ENCODE measurements at places on chromosomes 3 and 15.

GRCh38 chr15:34621675-34622074, 38.2 kb upstream of the GOLGA8B start:
- peak; percentile 52 for DNase-seq

DNA sequence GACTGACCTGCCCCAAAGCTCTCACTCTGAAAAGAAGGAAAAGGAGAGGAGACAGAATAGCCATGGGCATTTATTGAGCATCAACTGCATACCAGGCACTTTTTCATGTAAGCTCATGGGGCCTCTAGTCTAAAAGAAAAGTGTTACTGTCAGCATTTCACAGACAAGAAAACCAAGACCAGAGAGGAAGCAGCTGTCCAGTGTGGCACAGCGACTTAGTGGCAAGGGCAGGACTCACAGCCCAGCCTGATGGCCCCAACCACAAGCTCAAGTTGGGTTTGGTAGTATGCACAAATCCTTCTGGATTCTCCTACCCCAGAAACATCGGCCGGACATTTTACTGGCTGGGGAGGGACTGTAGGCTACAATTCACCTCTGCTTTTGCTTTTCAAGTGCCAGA, 5.8 kb downstream of the EFCC1 start:
- no peak for DNase-seq

GRCh38 chr15:57216288-57216687, 160.0 kb upstream of the CGNL1 start:
- peak; percentile 72 for DNase-seq

- DNase-seq: no peak
These were observed 8.6 kb downstream of the SLC6A1 start for GRCh38 chr3:11001020-11001657.

- no peak for DNase-seq
These were observed 1037.3 kb downstream of the SI start for GRCh38 chr3:164040991-164041390.

- no peak for DNase-seq
These were observed 588.9 kb upstream of the EPHA6 start for GRCh38 chr3:96225494-96225893.

- DNase-seq: no peak
These were observed 38.2 kb downstream of the TMCC1 start for GRCh38 chr3:129855170-129855831.

DNA sequence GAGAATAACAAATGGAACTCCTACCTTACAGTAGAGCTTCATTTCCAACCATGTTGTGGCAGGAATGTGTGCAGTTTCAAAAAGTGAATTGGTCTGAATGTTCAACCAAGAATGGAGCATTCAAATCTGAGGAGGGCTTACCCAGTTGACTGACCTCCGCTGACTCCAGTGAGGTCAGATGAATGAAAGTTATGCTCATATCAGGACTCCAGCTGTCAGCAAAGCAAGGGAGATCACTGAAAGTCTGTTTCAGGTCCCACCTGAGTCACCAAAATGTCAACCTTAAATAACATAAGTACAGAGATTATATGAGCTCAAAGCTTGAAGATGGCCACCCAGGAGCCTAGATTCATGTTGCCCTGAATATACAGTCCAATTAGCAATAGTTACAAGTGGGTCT, 473.5 kb downstream of the RBMS3 start:
- no peak for DNase-seq

DNA sequence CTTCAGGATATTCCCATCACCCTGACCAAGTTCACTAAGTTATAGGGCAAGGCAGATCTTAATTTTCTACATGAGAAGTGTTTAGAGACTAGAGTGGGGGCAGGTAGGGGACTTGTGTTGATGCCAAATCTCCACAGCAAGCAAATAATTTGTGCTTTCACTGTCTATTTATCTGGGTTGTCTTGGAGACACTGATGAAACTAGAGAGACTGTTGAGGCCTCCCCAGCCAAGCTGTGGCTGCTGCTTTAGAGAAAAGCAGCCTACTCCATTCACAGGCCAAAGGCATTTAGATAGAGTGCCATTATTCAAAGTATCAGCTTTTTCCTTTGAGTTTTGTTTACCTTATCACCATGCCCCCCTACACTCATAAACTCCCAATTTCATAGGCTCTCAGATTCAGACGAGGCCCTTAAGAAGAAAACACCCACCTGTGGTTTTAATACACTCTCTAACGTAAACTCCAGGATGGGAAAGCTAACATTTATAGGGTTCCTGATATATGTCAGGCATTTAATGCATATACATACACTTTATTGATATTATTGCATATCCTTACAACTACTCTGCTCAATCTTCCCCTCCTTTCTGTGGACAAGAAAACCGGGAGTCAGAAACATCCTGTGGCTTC, 130.4 kb upstream of the FOXB1 start:
- no peak for DNase-seq

- no peak for DNase-seq
These were observed 235.2 kb downstream of the GABRB3 start for GRCh38 chr15:26537663-26538062.

DNA sequence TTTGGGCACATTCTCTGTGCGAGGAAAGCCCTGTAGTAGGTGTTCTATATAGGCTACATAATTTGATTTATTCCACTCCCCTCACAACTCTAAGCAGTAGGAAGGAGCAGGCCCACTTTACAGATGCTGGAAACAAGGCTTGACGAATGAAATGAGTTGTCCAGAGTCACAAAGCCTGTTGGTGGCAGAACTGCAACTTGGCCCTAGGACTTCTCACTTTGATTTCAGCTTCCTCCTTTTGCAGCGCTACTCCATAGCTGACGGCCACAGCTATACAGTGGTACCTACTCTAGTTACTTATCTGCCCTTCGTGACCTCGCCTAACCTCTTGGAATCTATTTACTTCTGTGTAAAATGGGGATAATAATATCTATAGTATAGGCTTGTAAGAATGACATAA, 2.5 kb upstream of the IRAK2 start:
- DNase-seq: no peak

- DNase-seq: no peak
These were observed 8.8 kb downstream of the CCDC71 start for GRCh38 chr3:49157289-49157688.

- no peak for DNase-seq
These were observed 40.8 kb downstream of the KCNAB1 start for GRCh38 chr3:156161172-156161571.

DNA sequence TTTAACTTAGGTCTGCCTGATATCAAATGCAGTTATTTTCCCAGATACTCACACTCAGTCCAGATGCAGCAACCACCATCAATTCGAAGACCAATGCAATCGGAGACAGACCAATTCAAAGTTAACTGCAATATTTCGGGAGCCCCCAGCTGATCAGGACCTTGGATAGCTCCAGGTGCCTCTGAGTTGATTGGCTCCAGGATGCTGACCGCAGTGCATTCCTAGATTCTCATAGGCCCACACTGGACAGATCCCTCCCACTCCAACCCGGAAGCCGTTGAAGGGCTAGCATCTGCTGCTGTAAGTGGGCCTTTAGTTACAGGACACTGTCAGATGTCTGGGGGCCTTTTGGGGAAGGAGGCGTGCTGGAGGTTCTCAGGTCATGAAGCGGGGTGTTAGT, 89.5 kb upstream of the ATP2B2 start:
- DNase-seq: peak; percentile 18

GRCh38 chr3:66312039-66312438, 91.2 kb downstream of the SLC25A26 start:
- DNase-seq: no peak

DNA sequence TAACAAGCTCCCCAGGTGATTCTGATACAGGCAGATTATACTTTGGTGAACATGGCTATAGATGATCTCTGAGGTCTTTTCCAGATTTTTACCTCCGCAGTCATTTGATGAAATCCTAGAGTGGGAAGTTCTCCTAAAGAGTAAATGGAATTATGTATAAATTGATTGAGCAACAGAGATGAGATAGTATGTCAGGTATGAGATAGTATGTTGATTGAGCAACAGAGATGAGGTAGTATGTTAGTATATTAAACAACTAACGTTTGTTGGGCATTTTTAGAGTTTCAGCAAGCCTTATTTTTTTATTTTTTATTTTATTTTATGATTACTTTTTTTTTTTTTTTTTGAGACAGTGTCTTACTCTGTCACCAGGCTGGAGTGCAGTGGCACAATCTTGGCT, 265.0 kb upstream of the SOX2 start:
- no peak for DNase-seq

DNA sequence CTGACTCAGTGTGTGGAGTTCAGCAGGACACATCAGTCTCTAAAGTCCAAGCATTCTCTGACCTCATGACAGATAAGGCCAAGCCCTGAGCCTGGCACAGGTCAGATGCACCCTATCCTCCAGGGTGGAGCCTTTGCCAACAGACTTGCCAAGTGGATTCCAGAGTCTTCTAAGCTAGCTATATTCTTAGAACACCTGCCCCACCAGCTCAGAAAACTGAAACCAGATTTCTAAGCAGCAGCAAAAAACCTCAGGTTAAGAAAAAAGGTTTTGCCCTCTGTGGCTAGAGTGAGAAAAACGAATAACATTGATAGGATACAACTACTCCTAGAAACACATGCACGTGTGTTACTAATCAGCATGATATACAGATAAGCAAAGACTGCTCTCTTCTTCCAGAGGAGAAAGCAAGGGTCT, 11.6 kb downstream of the RMDN3 start:
- no peak for DNase-seq

DNA sequence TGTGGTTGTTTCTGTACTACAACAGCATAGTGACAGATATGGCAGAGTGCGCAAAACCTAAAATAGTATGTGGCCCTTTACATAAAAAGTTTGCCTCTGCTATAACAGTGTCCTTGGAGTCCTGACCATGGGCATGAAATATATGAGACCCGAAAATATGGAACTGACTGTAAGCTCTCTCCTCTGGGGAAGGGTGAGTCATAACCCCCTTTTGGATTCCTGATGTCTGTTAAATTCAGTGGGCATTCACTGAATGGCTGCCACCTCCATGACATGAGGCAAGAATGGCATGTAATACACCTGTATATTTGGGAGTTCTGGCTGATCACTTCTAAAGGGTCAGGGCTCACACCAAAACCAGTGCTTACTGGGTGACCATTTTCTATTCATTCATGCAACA, 6.1 kb downstream of the TBC1D2B start:
- no peak for DNase-seq
